MM.1S (cell line): ENCODE measurements at places on chromosomes 12 and 14.

DNA sequence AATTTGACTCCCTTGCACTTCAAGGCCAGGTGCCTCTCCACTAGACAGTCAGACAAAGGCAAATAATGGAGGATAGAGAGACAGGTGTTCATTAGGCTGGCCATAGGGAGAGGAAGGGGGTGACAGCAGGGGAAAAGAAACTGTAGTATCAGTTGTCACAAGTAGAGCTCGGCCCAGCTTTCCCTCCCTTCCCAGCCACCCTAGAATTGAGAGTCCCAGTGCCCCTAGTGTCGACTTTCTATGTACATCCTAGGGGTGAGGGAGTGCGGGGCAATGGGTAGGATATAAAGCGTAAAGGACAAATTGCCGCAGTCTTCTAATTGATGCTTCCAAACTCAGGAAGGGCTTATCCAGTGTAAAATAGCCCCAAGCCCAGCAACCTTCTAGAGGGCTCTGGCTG lies 39.0 kb downstream of the BAZ2A start:
- DNase-seq: peak; percentile 14

- DNase-seq: no peak
Measured at GRCh38 chr12:45577844-45578399, 151.6 kb upstream of the ARID2 start.

DNA sequence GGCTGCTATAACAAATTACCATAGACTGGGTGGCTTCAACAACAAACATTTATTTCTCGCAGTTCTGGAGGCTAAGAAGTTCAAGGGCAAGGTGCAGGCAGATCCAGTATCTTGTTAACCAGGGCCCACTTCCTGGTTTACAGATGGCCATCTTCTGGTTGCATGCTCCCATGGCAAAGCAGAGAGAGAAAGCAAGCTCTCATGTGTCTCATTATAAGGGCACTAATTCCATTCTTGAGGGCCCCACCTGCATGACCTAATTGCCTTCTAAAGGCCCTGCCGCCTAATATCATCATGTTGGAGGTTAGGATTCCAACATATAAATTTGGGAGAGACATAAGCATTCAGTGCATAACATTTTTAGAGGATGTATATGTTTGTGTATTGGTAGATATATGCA lies 280.1 kb upstream of the TMPO start:
- no peak for DNase-seq

- DNase-seq: no peak
Measured at GRCh38 chr12:92167075-92167474, 21.4 kb upstream of the BTG1 start.

DNA sequence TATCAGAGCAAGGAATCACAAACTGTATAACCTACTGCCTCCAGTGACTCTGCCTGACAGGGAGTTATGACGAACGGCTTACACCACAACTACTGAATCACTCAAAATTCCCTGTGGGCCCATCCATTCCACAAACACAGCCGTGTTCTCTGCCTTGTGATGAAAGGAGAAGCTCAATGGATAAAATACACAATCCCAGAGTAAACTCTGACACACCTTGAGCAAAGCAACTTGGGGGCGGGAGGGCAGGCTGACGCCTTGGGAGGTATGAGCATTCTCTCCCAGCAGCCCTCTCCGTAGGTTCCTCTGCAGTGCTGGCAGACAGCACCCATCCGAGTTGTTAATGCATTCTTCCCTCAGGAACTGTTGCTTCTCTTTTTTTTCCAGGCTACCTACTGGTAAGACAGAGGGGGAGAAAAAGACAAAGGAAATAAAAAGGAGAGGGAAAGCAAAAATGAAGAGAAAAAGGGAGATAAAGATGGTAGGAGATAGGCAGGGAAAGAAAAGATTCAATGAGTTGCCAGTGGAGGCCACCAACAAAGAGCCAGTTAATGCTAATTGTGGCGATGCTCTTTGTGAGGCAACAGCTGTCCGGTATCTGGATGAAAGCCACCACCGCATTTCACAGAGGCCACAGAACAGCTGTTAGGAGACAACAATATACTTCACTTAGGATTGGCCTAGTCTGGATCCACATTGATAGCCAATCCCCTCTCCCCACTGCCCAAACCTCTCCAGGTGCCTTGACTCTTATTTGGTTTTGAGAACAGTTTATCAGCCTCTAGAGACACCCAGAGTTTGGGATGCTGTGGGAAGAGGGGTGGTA lies 4.7 kb upstream of the DIO2 start:
- no peak for DNase-seq

GRCh38 chr14:69953266-69953915 lies 74.2 kb downstream of the SMOC1 start:
- DNase-seq: no peak

DNA sequence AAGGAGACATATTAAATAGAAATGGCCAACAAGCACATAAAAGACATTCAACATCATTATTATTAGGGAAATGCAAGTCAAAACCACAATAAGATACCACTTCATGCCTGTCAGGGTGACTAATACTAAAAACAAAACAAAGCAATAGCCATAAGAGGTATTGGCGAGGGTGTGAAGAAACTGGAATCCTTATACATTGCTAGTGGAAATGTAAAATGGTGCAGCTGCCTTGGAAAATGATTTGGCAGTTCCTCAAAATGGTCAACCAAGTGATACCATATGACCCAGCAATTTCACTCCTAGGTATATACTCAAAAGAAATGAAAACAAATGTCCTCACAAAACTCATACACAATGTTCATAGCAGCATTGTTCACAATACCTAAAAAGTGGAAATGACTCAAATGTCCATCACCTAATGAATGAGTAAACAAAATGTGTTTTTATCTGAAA lies 27.0 kb downstream of the GPR135 start:
- no peak for DNase-seq

DNA sequence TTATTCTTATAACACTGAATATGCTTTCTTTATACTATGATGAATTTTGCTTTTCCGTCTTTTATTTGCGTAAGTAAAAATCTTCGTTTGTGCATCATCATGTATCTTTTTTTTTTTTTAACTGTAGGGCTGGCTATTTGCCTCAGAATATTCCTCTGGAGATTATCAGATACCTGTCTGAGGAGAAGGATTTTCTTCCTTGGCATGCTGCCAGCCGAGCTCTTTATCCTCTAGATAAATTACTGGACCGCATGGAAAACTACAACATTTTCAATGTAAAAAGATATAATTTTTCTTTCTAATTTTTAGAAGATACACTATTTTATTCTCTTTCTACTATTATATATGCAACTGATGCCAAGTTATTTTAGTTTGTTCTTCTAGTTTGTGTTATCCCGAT lies 346.6 kb downstream of the TRHDE start:
- DNase-seq: no peak

DNA sequence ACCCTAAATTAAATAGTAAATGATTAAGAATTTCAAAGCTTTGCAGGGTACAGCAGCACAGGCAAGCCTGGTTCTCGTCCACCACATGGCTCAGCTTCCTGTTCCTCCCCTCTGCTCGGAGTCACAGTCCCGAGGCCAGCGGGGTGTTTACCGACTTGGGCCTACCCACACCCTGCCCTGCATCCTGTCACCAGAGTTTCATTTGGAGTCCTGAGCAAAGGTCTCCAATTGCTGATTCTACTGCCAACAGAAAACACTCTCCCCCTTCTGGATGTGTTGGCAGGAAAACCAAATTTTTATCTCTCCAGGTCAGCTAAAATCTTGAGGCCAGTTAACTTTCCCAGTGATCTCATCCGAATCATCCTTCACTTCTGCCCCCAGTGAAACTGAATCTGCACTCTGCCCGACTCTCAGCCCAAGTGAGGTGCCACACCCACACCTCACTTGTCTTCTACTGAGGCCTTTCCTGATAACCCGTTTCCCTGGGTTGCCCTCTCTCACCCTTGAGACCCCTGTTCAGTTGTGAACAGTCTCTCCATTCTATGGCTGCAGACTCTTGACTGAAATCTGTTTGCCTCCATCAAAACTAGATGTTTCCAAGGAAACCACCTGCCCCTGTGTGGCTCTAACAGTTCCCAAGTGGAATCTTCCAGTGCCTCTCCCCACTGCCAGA lies 71.2 kb downstream of the VCPKMT start:
- DNase-seq: peak; percentile 16

GRCh38 chr12:58346032-58346632 lies 404.8 kb downstream of the ATP23 start:
- DNase-seq: peak; percentile 49

GRCh38 chr12:62767496-62767895 lies 167.5 kb downstream of the PPM1H start:
- no peak for DNase-seq

DNA sequence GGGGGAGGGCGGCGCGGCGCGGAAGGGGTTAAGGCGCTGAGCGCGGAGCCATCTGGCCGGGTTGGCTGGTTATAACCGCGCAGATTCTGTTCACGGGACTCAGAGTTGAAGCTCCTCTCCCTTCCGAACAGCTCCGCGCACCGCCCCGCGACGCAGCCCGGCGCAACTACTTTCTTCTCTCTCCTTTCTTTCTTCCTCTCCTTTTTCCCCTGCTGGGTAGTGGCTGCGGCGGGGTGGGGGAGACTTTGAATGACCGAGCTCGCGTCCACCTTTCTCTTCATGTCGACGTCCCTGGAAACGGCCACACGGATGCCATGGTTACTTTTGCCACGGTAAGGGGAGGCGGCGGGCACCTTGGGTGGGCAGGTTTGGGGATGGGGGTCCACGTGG lies at the start of gene NTF3:
TSS of gene NTF3 (plus strand) at position 98 of the 390 bp plus-strand sequence. CDS start at position 315, 217 bp downstream.
- DNase-seq: no peak

DNA sequence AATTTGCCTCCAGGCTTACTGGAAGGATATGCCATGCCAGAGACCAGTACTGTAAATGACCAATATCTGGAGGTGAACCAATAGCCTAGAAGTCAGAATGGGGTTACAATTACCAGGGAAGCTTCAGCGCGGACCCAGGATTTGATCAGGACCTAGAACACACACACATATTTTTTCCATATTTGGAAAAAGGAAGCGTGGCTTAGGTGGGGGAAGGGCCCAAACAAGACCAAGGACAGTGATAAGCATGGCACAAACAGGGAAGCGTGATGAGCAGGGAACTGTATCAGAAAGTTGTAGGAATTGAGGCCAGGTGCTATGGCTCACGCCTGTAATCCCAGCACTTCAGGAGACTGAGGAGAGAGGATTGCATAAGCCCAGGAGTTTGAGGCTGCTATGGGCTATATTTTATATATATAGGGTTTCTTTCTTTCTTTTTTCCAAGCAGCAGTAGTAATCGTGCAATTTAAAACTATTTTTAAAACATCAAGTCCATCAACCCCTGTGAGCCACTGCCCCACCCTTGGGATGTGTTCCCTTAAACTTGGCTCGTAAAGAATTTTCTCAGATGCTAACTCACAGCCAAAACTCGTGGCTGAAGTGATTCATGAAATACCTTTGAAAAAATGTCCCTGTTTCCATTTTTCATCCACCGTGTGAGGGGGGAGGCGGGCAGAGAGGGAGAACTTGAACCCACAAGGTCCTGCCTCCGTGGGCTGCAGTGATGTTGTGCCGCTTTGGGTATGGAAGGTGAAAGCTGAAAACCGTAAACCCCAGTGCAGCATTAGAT lies 16.7 kb downstream of the HRK start:
- no peak for DNase-seq

- no peak for DNase-seq
Measured at GRCh38 chr14:54672688-54673087, 105.8 kb downstream of the SAMD4A start.

GRCh38 chr12:106303202-106303820 lies 778 bp downstream of the TCP11L2 start:
- DNase-seq: peak; percentile 36

DNA sequence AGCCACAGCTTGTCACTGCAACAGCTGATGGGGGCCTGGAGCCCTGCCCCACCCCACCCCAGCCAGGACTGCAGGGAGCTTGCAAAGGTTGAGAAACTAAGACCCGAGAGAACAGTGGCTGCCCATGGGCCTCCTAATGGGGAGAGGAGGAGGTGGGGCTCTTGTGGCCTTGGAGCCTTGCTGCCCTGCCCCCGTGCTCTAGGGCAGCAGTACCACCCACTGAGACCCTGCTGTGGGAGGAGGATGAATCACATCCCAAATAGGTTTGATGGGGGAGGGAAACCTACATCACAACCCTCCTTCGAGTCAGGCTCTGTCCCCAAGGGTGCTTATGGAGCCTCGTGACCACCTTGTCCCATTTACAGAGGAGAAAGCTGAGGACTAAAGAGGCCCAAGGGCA lies 15.9 kb downstream of the HHIPL1 start:
- no peak for DNase-seq

DNA sequence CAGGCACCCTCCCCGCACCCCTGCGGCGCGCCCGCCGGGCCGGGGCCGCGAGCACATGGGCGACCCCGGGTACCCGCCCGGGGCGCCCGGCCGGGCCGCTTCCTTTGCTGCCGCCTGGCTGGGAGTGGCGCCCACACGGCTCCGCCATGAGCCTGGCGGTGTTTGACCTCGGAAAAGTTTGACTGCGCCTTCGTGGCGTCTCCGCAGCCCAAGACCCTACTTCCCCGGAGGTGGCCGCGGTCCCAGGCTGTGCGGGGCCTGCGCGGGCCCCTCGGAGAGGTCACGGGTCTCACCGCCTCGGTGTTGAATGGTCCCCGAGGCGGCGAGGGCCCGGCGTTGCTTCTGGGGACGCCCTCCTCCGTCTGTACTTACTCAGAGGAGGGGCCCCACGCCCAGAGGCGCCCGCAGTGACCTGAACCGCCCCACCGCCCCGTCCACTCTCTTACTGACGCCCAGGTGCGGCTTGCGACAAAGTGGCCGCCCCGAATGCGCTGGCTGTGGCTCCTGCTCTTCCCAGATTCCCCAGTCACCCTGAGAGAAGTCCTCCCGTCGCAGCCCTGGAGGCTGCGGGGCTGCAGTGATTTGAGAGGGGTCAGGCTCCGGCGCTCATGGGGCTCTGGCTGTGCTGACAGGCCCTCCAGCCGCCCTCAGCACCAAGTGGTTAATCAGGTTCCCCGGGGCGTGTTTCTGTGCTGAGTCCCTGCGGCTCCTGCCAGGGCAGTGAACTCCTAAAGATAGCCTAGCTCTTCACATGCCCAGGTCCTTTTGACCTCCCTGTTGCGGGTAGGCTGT lies 5.8 kb downstream of the KMT5A start:
- DNase-seq: no peak

DNA sequence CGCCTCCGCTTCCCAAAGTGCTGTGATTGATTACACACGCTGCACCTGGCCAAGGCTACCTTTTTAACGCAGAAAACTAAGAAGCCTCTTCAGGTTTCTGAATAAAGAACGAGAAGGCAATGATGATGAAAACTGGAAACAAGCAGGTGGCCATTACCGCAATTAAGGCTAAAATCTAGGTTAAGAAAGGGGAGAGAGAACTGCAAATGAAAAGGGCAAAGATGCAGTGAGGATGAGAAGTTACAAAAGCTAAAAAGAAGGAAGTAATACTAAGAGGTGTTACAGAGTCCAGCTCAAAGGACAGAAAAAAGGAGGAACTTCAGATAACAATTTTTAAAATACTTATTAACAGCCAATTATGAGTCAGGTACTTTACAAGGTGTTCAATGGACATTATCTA lies 79.7 kb downstream of the DUSP16 start:
- DNase-seq: no peak

GRCh38 chr12:120540445-120540844 lies 6.3 kb downstream of the RNF10 start:
- peak; percentile 30 for DNase-seq

GRCh38 chr12:130677957-130678558 lies 38.0 kb downstream of the RIMBP2 start:
- DNase-seq: no peak

- no peak for DNase-seq
Measured at GRCh38 chr14:28782301-28782700, 15.7 kb downstream of the FOXG1 start.
